NCI-H146 (cell line): ENCODE measurements at places on chromosomes 11 and 22.

DNA sequence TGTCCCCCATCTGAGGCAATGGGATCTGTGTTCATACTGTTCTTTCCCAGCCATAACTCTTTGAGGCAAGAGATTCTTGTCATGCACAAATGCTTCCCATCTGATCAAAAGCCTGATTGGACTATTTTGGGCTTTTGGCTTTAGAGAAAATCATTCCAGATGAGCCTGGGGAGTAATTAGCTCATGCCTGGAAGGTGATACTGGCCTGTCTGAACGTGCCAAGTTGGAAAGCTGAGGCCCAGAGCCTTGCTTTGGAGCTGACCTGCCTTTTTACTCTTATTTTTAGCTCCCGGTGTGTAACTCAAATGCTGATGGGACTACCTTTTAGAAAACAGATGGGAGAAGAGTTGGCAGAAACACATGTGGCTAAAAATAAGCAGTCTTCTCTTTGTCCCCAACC, 105.0 kb downstream of the DBX1 start:
- DNase-seq: no peak

GRCh38 chr11:34583818-34584217, 37.1 kb upstream of the EHF start:
- no peak for DNase-seq

DNA sequence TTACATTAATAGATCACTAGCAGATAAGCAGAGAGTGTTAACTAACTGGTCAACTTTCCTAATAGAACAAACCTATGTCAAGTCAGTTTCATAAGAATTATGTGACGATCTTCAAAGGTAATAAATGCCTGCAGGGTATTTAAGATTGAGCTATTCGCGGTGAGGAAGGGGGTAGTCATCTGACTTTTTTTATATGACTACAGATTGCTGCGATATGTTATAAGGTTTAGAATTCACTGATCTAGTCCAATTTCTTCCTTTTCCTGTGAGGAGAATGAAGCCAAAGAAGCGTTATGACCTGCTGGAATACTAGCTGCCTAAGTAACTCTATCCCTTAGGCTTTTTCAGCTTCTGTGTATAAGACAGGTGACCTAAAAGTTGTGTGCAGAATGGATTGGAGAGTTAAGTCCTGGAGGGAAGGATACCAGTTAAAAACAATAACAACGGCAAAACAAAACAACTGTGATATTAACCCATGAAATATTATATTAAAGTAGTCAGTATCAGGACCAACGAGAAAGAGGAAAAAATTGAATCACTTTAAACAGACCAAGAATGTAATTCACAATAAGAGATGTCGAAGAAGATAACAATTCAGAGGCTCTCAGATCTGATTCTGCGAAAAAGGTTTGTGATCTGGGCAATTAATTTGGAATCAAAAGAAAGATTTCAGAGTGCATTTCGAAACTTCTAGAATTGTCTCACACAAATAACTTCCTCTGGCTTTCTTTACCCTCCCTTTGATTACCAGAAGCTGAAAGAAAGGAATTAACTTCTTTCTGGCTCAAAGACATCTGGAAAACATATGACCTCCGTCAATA, 630 bp downstream of the CASP4 start:
- peak; percentile 8 for DNase-seq

- DNase-seq: no peak
Measured at GRCh38 chr22:40220316-40221054, 42.8 kb downstream of the TNRC6B start.

DNA sequence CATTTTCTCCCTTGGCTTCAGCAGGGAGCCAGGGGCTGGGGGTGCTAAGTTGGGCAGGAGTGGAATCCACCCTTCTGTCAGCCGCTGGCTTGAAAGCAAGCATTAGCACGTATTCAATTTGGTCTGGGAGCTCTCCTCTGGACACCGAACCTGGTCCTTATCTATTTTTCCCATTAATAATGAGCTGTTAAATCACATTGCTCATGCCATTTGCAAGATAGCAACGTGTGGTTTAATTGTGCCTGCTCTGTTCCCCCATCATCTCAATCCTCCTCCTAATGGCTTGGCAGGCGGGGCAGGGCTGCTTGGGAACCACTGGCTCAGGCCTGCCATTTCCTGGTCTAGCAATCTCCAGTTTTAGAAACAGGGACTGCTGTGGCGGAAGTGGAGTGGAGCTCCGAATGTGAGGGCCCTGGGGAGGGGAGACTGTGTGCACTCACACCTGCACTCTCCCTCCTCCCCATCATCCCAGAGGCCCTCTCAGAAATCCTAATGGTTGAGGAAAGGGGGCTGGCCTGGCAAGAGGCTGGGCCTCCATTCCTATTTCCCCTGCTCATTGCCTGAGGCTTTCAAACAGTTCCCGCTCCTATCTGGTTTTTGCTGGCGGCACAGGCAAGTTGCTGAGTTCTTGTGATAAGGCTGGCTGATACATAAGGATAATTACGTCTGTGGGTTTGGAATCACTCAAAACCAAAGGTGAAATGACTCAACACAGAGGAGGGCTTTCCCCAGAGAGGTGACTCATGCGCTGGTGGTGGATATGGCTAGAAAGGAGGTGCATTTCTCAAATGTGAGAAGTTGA, 201.2 kb upstream of the E2F8 start:
- no peak for DNase-seq
